CD4-positive, alpha-beta T cell treated with Interleukin-17A for 4 hours (primary cell): ENCODE measurements at places on chromosomes 7 and 10.

- DNase-seq = no peak
Measured at GRCh38 chr10:14712991-14713424, 61.7 kb downstream of the FAM107B start.

DNA sequence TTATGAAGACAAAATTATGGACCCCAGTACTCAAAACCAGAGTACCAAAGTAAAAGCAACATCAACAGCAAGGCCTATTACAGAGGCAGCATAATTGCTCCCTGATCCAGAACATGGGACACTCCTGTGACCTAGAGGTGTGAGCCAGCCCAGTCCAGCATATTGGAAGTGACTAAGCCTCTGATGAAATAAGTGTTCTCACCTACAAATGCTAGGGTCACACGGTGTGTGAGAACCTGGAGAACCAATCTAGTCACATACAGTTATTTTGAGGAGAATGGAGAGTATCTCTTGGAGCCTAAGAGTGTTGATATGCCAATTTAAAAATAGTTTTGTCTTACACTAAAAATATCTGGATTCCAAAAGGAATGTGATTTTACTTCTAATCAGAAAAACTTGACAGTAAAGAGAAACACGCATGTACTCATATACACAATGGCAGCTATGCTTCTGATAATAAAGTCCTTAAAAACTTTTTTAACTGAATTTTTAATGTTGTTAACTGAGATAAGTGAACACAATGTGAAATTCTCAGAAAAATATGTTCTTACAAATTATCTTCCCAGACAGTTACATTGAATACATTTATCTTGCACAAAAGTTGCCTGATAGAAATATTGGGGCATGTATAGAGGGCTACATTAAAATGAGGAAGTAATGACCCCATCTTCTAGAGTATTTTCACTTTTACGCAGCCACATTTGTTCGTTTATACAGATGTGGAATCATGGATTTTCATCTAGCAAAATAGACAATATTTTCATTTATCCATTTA is 56.8 kb upstream of the CD36 start:
- DNase-seq = no peak

DNA sequence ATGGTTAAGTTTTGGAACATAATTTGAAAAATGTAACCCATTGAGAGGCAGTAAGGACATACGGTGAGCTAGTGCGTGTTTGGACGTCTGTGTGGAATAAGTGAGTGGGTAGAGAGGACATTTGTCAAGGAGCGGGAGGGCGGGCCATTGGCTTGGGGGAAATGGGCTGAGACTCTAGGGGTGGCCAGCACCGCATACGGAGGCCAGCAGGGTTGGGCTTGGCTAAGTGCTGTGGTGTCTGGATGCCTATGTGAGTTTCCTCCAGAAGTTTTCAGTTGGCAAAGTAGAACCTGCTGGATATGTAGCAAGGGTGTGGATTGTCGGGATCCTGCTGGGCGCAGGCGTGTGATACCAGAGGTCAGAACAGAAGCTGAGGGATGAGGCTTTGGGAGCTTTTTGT is 103.0 kb downstream of the TCF7L2 start:
- DNase-seq = no peak

GRCh38 chr10:52956861-52957260 is 184.3 kb upstream of the MBL2 start:
- no peak for DNase-seq

DNA sequence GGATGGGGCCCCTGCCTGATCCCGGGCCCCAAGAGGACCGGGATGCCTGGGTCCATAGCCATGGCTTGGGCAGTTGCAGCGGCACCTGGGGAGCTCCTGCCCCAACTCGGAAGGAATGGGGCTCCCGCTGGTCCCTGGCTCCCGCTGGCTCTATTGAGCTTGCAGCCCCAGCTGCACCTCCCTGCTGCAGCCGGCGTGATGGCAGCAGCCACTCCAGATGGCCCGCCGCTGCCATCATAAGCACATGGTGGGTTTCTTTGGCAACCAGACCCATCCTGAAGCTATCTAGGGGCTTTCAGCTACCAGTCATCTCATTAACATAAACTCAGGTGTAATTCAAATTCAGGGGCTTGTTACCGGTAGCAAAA is 11.1 kb upstream of the DNMBP start:
- DNase-seq = no peak

DNA sequence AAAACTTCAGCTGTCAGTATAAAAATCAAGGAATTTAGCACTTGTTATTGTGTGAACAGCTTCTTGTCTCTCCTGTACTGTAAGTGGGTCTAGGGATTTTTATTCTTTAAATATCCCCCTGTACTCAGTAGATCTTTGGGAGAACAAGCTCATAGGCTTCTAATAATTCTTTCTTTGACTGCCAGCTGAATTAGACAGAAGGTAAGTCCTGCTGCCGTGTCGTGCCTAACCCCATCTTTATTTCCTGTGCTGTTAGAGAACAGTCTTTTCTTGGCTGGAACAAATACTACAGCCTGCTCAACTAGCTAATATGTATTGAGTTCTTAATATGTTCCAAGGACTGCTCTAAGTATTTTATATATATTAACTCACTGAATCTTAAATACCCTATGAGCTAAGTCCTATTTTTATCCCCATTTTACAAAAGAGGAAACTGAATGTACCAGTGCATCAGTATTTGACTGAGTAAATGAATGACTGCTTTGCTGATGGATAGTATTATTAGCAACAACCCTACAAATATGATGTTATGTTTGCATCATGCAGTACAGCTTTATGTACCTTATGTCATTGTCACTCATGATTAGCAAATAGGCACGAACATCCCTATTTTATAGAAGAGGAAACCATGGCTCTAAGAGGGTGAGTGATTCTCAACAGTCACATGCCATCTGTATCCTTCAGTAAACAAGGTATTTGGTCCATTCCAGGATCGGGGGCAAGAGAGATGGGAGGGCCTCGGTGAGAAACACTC is 5.5 kb upstream of the DUSP5 start:
- DNase-seq = no peak

DNA sequence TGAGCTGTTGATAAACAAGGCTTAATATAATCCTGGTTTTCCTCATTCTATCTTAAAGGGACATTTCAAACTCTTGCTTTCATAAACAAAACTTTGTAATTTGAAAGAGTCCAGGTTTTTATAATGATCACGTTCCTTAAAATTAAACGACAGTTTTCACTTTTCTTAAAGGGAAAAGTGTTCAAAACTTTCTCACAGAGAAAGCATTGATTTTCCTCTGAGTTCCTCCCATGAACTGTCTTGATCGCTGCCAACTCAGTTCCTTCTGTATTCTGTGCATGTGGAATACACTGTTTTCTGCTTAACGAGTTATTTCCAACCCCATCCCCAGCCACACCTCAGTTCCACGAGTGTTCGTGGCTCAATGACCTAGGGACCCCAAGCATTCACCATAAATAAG is 2.4 kb upstream of the C7orf33 start:
- no peak for DNase-seq

DNA sequence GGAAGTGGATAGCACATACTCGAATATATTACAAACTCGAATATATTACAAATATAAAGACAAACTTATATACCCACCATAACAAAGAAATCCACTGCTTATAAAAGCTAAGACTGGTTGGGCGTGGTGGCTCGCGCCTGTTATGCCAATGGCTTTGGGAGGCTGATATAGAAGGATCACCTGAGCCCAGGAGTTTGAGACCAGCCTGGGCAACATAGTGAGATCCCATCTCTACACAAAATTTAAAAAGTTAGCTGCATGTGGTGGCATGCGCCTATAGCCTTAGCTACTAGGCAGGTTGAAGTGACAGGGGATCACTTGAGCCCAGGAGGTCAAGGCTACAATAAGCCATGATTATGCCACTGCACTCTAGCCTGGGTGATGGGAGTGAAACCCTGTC is 20.4 kb downstream of the MCMBP start:
- no peak for DNase-seq

GRCh38 chr10:130022511-130023299 is 58.6 kb upstream of the EBF3 start:
- DNase-seq = no peak

DNA sequence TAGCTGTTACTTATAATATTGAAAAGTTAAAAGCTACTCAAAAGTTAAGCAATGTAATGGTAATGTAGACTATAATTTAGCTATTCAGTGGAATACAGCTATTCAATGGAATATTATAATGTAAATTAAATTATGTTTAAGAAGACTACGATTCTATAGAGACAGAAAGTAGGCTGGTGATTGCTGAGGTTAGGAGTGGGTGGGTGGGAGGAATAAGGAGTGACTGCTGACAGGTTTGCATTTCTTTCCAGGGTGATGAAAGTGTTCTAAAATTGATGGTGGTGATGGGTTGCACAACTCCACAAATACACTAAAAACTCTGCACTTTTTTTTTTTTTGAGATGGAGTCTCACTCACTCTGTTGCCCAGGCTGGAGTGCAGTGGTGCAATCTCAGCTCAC is 21.4 kb downstream of the DENND2A start:
- no peak for DNase-seq

GRCh38 chr7:150734254-150734653 is 3.0 kb upstream of the GIMAP5 start:
- no peak for DNase-seq

GRCh38 chr10:61138708-61139591 is 195.0 kb upstream of the RHOBTB1 start:
- no peak for DNase-seq

GRCh38 chr10:84196083-84196482 is 1.7 kb downstream of the CDHR1 start:
- DNase-seq = no peak

- no peak for DNase-seq
Measured at GRCh38 chr7:151247611-151248345, 716 bp downstream of the SMARCD3 start.

- no peak for DNase-seq
Measured at GRCh38 chr10:15684768-15685167, 35.0 kb downstream of the ITGA8 start.

GRCh38 chr7:122182081-122182480 is 38.0 kb upstream of the AASS start:
- no peak for DNase-seq

DNA sequence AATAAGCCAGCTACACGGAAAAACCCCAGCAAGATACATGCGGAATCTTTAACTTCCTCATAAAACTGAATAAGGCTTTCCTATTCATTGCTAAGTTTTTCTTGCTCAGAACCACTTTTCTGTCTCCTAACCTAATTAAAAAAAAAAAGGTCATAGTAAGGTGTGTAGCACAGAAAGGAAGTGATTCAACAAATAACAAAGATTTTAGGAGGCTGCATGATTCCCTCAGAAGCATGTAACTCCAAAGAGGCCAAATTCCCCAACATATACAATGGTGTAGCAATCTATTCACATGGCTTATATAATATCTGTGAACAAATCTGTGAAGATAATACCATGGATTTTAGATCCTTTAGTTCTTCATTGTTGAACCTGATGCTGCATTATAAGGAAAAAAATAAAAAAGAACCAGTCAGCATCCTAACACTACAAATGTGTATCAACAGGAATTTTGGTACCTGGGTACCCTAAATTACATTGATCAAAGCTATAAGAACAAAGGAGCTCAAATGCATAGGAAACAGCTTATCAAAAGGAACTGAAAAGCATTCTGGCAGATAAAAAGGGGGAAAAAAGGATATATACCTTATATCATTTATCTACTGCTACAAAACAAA is 63.8 kb downstream of the IMMP2L start:
- DNase-seq = no peak

DNA sequence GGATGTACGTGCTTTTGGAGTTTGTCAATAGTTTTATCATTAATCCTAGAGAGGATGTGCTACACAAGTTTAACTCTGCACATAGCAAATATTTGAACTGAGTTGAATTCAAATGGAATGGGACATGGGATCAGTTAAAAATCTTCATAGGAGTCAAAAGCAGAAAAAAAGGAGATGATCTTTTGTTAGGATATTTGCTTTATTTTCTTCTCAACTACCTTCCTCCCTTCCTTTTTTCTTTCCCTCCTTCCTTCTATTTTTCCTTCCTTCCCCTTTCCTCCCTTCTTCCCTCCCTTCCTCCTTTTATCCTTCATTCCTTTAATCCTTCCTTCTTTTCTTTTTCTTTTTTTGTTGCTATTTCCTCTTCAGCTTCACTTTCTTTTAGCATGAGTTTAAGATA is 6.6 kb downstream of the PTPRZ1 start:
- DNase-seq = no peak

DNA sequence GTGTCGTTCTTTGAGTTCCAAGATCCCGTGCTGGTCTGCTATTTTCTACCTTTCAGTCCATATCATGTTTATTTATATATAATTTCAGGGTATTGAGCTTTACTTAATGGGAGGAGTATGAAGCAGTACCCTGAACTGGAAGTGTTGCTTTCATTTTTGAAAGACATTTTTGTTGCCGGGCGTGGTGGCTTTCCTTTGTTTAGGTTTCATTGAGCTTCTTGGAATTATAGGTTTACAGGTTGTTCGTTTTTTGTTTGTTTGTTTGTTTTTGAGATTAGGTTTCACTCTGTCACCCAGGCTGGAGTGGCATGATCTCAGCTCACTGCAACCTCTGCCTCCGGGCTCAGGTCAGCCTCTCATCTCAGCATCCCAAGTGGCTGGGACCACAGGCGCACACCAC is 7.4 kb downstream of the ZNF487 start:
- DNase-seq = no peak

DNA sequence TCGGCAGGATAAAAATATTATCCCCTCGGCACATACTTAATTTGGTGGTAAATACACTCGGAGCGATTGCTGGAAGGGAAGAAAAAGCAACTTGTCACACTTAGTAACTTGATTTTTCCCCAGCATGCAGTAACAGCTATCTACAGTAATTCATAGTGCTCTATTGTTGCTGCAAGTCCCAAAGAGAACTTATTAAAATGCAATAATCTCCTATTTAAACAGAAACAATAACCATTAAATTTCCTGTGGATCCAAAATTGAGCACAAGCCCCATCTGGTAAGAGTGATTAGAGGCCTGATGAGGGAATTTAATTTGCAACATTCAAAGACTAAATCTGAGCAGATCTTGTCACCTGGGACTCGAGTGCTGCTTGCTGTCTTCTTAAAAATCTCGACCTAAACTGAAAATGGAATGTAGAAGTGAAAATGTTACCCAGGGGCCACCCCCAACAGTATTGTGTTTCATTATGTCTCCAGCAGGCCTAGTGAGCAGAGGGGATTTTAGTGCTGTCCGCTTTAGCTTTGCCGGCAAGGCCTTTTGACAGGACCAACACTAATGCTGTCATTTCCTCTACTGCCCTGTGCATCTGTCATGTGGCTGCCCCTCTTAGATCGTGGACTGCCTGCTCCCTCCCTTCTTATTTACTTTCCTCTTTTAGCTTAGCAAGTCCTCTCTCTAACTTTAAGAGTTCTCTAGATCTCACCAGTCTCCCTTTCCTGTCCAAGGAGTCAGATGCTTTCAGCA is 639.7 kb downstream of the AUTS2 start:
- no peak for DNase-seq

- DNase-seq = no peak
Measured at GRCh38 chr7:90155206-90155605, 937 bp downstream of the STEAP1 start.
